ENCODE measurements at places on chromosomes 5 and 9.

DNA sequence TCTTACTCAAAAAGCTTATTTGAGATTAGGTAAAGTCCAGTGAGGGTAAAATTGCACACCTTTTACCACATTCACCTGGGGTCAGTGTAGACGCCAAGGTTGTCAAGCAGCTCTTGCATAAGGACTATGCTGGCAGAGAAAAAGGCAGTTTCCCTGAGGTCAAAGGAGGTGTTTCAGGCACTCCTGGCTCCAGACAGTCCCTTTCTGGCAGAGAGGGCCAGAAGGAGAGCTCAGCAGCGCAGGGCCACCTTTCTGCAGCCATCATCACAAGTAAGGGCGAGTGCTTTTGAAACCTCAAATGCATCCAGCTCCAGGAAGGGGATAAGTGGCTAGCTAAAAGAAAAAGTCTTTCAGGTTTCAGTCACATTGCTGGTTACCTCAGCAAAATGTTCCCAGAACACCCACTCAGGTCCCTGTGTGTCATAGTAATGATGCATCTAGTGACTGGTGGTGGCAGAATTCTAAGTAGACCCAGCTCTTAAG is 16.7 kb upstream of the IL13 start:
- no peak for DNase-seq

DNA sequence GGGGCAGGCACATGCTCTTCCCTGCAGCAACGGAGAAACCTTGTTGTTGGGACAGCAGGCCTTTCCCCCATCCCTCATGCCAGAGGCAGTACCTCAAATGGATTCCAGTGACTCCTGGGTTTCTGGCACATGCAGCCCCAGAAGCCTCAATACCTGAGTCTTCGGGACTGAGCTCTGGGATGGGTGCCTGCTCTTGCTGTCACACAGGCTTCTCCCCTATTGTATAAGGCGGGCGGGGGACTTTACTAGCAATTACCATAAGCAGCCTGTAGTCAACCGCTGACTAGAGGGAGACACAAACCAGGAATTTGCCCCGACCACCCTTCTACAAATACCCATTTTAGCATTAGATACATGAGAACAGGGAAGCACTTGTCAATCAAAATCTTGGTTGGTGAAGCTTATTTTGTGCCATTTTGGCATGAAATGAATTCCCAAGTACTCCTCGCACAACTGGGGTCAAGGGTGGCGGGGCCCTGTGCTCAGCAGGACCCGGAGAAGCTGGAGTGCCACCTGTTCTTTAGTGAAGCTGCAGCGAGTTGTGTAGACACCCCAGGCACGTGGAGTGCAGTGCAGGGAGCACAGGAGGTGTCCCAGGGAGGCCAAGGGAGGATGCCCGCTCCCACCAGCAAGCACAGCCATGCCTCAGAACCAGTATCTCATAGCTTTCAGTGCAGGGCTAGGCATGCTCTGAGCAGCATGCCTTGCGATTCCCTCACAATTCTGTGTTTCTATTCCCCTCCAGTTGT is 21.2 kb downstream of the S1PR3 start:
- DNase-seq = peak; percentile 66

DNA sequence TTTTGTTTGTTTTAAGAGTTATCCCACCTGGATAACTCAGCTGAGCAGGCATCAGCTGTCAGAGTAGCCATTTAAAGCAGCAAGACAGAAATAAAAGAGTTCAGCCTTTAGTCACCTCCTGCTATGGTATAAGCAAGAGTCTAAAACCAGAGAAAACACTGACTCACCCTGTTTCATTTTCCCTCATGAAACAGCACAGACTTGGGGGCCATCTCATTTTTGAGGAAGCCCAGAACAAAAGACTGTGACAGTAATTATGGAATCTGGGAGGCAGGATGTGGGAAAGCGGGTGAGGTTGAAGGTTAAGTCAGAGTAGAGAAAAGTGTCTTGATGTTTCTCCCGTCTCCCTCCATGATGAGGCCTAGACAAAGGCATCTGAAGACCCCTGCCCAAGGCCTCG is 90.2 kb upstream of the FAM174A start:
- DNase-seq = no peak

GRCh38 chr5:170307575-170308465 is 10.2 kb upstream of the LCP2 start:
- DNase-seq = peak; percentile 98

GRCh38 chr5:172436879-172437369 is 17.4 kb downstream of the SH3PXD2B start:
- DNase-seq = no peak

DNA sequence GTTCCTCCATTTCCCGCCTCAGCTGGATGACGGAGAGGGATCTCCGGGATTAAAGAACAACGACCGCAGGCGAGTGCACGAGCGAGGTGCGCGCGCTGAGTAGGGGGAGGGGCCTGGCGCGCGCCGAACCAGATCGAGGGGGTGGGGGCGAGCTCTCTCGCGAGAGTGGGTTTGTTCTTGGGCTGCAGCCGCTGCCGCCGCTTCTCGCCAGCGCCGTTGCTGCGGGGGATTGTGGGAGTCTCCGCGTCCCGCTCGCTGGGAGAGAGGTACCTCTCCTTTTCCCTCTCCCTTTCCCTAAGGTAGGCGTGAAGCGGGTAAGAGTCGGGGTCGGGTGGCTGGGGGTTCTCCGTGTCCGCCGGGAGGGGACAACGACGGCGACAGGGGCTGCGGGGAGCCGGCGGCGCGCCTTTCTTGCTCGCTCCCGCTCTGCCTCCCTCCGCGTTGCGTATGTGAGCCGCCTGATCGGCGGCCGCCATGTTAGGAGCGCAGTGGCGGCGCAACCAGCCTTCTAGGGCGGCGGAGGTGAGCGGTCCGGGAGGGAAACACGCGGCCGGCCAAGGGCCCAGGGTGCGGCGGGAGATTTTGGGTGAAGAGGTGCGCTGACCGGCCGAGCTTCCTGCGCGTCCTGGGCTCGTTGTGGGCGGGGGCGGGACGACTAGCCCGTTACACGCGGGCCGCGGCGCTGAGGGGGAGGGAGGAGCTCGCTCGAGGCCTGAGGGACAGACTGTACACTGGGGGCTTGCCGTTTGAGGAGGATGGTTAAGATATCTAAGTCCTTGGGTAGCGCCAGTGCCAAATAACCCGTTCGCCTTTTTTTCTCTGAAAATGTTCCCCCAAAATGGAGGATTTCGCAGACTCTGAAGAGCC is at the start of gene MATR3:
MATR3 (plus strand) TSS at position 234 of the 867 bp plus-strand sequence. CDS start 13,676 bp downstream, outside the sequence.
- DNase-seq = peak; percentile 98

- no peak for DNase-seq
These were observed 17.3 kb downstream of the FGD3 start for GRCh38 chr9:92964607-92965060.

DNA sequence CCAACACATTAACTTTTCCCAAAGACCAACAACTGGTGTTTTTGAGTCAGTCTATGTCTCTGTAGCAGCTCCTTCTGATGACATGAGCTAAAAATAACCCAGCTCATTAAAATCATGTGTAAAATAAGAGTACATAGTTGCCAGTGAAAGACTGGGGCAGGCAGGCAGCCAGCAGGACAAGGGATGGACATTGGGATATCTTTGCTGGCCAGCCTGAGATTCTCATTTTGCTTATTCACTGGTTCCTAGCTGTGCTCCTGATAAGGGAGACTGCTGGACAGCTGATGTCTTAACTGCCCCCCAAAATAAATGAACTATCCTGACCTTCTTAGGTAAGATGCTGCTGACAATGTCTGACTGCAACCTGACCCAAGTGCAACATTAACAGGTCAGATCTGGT is 33.9 kb downstream of the EPB41L4B start:
- DNase-seq = no peak

Data from esophagus muscularis mucosa (tissue), 4 donors.